EL (cell line): ENCODE measurements at places on chromosomes 4 and X.
A peak's percentile ranks its signal among the peaks of the same experiment; 100 is the strongest.

- no peak for DNase-seq
Measured at GRCh38 chr4:40890764-40891163, 141.0 kb downstream of the NSUN7 start.

DNA sequence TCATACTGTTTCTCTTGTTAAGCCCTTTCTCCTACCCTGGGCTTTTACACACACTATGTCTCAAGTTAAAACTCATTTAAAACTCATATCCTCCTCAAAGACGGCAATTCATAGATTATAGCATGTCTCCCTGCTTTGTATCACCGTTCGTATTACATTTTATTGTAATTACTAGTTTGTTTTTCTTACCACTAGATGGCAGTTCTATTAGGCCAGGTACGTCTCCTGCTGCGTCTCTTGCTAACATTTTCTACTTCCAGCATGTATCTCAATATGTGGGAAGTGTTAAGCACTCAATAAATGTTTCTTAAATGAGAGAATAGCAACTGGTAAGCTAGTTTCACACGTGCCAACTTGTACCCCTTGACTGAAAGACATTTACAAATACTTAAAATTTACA lies 450.3 kb upstream of the PCDH7 start:
- DNase-seq = no peak

- DNase-seq = no peak
Measured at GRCh38 chr4:76339364-76339763, 32.8 kb downstream of the STBD1 start.

DNA sequence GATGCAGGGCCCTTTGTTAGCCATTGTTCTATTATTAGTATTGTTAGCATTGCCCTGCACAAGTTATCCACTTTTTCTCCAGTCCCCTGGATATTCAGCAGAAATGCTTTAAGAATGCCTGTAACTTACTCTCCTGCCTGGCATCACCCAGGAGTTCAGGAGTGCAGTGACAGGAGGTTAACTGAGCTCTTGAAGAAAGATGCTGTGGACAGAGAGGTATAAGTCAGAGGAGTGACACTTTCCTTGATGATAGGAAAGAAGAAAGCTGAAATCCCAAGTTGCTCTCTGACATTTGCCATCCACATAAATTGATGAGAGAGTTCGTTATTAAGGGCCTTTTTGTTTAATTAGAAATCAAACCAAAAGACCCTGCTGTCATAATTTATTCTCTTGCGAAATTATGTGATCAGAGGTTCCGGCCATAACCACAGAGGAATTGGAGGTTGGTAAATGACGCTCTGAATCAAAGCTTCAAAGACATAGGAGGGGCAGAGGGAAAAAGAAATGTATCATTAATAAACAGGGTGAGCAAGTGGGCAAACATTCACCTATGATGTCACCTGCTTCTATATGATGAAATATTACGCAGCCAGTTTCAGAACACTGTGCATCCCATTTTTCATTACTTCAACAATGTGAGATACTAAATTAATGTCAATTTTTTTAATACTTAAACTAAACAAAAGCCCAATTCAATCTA lies 230.2 kb upstream of the JADE1 start:
- no peak for DNase-seq

GRCh38 chrX:21581479-21581878 lies 76.7 kb downstream of the KLHL34 start:
- DNase-seq = no peak

- DNase-seq = peak; percentile 62
Measured at GRCh38 chr4:114180481-114180880, 201.0 kb upstream of the ARSJ start.

DNA sequence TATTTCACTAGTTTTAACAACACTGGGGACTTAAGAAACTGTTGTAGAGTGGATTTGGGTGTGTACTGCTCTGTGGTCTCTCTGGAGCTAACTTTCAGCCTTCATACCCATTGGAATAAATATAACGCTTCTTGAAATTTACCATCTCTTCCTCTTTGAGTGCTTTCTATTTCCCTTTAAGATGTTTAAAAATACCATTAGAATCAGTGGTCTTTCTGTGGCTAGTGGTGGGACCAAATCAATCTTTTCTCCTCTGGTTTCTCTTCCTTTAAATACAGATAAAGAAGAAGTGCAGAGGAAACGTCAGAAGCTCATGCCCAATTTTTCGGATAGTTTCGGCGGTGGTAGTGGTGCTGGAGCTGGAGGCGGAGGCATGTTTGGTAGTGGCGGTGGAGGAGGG lies 92.0 kb downstream of the NFKB1 start:
- no peak for DNase-seq

- DNase-seq = no peak
Measured at GRCh38 chr4:137631605-137632004, 99.3 kb upstream of the PCDH18 start.

GRCh38 chr4:159019356-159019755 lies 83.5 kb upstream of the RAPGEF2 start:
- DNase-seq = no peak

DNA sequence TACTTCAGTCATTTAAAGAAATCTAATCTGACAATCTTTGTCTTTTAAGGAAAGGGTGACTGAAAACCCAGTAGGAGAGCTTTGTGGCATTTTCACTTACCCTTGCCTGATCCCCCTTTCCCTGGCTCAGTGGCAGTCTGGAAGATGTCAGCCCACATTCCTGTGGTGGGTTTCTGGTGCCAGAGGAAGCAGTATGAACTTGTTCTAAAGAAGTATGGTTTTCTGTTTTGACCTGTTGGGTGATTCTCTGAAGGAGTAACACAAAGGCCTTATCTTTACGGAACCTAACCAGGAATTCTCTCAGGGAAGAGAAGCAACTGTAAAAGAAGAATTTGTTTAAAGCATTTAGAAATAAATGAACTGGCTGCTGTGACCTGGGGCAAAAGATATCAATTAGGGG lies 41.9 kb downstream of the BMP15 start:
- DNase-seq = no peak

- DNase-seq = peak; percentile 40
Measured at GRCh38 chrX:19593690-19594089, 78.4 kb upstream of the MAP3K15 start.

DNA sequence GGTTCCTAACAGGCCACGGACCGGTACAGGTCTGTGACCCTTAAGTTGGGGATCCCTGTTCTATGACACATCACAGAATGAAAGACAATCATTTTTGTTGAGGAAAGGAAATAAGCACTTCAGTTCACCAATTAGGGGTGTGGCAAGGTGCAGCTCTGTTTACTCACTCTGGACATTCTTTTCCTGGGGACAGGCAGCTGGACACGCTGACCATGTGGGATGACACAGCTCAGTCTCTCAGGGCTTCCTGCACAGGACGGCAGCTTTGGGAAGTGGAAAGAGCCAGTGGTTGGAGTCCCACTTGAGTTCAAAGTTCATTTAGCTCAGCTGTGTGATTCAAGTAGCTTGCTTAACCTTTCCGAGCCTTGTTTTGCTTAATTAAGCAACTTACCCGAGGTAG lies 55.7 kb downstream of the NDNF start:
- DNase-seq = no peak

GRCh38 chrX:152923599-152923998 lies 25.7 kb downstream of the ZNF185 start:
- no peak for DNase-seq

GRCh38 chrX:6685489-6685888 lies 150.6 kb upstream of the VCX3A start:
- no peak for DNase-seq

DNA sequence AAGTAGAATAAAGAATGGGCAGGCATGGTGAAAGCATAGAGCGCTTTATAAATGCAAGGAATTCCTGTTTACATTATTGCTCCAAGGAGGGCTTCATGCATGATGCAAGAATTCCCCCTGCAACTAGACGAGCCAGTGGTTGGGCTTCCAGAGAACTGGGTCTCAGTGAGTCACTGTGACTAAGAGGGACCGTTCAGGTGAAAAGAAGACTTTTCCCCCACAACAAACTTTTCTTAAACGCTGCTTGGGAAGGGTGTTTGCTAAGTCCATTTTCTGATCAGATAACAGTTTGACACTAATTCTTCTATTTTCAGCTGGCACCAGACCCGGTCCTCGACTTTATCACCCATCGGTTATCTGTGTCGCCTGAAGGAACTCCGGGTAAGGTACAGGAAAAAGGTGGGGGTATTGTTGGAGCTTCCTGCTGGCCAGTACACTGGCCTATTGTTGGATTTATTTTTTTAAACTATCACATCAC lies 40.1 kb downstream of the LDB2 start:
- DNase-seq = peak; percentile 77

- peak; percentile 13 for DNase-seq
Measured at GRCh38 chr4:149933883-149934282, 118.2 kb upstream of the IQCM start.

DNA sequence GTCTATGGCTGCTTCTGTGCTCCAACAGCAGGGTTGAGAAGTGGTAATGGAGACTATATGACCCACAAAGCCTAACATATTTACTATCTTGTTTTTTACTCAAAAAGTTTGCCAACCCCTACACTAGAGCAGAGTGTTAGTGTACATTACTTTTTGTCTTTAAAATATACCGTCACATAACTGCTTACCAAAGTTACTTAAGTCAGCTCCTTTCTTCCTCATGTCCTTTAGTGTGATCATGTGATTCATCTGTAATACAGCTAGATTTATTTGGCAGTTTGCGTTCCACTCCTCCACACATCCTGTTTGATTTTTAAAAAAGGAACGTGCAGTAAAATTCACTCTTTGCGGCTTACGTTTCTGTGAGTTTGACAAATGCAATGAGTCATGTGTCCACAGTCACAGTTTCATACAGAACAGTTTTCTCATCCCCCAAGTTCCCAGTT lies 162.4 kb upstream of the GPRIN3 start:
- peak; percentile 91 for DNase-seq
